ENCODE measurements at places on chromosomes 4 and X.

DNA sequence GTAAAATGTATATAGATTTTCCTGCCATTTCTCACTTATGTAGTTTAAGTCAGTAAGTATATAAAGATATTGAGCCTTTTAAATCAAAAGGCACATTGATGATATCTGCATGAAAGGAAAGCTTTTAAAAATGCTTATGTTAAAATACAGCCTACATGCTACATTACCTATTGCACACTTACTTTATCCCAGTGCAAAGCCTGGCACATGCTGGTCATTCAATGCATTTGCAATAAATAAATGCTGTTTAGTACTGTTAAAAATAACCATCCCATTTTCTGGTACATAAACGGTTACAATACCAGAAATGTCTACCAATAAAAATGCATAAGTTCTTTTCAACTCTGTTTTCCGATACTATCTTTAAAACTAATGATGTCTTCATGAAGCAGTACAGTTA is 22.1 kb upstream of the SPATA4 start:
- DNase-seq = no peak

DNA sequence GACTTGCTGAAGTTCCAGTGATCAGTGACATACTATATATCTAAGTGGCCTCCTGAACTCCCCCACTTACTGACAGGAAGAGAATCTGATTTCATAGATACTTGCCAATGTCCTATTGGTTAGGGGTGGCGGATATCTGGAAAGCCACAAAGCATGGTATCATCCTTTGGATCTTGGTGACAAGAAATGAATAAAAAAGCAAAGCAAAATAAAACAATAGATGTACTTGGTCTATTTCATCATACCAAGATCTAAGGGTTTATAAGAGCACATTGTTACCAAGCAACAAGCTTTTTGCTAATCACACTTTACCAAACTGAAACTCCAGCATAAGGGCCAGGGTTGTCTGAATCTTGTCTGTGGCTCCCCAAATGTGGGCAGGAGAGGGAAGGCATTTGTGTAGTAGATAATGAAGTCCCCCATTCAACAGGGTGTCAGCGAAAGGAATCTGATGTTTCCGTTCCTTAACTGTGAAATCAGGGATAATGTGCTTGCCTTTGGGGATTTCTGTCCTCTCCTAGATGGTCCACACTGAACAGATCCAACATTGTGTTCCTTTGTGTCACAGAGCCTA is 125.0 kb upstream of the SMIM10 start:
- DNase-seq = no peak

- DNase-seq = no peak
Measured at GRCh38 chrX:63751481-63751880, 33.5 kb downstream of the ARHGEF9 start.

GRCh38 chrX:3181846-3182245 is 140.6 kb downstream of the ARSF start:
- no peak for DNase-seq

GRCh38 chr4:106373026-106373425 is 4.4 kb upstream of the GIMD1 start:
- DNase-seq = no peak

DNA sequence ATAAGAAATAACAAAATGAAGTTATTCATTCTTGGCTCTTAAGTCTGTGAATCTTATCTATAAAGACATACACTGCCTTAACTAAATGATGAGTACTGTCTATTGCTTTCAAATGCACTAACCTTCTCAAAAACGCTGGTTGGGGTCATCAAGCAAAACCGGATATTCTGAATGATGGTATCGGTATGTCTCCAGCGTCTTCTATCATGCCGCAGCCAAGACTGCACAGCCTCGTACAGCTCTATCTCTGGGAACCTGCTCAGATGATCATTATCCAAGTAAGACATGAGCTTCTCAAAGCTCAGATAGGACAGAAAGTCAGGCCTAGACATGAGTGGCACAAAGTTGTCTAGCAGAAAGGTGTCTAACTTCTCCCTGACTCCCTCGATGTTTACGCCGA is 21.1 kb downstream of the KLHL15 start:
- DNase-seq = no peak

Measured in activated CD4-positive, alpha-beta T cell treated with anti-CD3 and anti-CD28 coated beads, Interleukin-10, Interleukin-2, amounts not matched to agents 100 ng/mL and 50 ng/mL, durations not matched to agents 16 hours and 8 hours (primary cell).